Kidney tubule cell (primary cell): ENCODE measurements at places on chromosomes 5 and 9.

DNA sequence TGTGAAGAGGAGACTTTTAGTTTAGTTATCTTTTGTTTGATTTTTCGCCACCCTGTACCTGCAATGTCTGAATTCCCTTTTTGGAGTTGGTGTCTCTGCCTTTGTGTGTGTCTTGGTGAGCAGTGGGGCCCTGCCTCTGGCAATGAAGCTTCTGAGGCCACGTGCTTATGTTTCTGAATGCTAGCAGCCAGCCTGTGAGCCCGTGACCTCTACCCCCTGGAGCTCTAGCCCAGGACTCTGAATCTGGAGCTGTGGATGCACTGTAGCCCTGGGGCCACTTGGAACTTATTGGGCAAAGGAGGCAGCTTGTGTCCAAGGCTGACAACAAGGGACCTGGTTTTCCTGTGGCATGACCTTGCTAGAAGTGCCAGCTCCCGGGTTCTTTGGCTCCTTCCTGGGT is 19.4 kb downstream of the ENTREP1 start:
- no peak for DNase-seq

GRCh38 chr5:155954701-155955445 is 372.1 kb upstream of the SGCD start:
- DNase-seq: peak; percentile 69

DNA sequence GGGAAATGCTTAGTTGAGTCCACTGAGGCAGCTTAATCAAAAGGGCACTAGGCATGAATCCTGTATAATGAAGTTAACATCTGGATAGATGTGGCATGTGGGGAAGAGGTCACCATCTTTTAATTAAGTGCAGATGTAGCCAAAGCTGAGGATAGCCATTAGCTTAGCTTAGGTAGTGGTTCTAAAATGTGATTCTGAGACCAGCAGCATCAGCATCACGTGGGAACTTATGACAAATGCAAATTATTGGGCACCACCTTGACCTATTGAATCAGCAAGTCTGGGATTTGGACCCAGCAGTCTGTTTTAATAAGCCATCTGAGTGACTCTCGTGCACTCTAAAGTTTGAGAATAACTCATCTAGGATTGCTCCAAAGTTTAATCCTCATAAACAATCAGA is 63.8 kb downstream of the SNCAIP start:
- no peak for DNase-seq

DNA sequence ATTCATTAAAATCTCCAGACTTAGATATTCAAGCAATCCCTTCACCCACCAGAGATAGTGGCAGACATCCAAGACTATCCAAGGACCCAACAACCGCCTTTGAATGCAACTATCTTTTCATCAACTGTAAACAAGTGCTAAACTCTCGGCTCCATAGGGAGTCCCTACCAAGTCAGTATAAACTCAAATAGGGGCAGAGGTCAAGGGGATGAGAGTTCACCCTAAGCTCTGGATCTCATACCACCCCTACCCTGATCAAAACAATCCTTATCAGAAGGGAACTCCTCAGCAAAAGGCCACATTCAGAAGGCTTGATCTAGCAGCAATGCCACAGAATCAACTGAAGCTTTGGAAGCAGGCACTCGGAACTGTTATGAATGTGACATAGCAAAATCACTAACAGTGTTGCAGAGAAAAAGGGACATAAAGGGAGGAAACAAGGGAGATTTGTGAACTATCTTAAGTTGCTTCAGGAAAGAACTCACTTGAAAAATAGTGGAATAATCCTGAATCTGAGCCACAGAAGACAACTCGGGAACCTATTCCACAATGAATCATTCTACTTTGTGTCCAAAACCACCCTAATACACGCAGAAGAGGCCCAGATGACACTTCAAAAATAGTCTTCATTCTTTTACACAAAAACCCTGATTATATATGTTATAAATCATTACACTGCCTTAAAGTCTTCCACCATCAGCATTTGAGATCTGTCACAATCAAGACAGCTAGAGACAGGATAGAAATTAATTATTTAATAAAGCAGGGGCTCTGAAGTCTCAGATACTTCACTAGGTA is 49.8 kb downstream of the NR6A1 start:
- no peak for DNase-seq

- no peak for DNase-seq
These were observed 224.2 kb downstream of the SNX18 start for GRCh38 chr5:54741711-54742110.

DNA sequence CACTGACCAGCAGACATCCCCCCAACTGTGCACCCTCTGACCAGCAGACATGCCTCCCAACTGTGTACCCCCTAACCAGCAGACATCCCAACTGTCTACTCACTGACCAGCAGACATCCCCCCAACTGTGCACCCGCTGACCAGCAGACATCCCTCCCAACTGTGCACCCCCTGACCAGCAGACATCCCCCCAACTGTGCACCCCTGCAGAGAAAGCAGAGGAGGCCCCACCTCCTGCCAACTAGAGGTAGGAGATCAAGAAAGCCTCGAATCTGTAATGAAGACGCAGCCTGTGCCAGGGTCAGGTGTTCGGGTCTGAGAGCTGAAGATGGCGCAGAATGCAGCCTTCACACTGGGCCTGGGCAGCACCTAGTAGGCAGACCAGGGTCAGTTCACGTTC is 29.8 kb upstream of the NSMF start:
- no peak for DNase-seq

DNA sequence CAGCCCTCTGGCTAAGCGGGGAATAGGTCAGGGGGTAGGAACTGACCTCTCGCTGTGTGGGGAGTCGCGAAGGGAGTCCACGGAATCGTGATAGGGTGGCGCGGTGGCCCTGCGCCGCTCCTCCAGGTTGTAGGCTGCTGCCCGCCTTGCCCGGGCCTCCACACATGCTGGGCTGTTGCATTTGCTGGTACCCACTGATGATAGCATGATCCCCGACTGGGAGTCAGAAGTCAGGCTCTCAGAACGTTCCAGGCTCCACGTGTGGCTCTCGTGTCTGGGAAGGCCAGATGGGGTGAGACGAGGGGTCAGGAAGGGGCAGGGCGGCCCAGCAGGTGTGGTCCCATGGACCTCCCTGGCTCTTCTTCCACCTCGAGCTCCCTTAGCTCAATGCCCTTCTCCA is 56.0 kb downstream of the PSD2 start:
- no peak for DNase-seq

DNA sequence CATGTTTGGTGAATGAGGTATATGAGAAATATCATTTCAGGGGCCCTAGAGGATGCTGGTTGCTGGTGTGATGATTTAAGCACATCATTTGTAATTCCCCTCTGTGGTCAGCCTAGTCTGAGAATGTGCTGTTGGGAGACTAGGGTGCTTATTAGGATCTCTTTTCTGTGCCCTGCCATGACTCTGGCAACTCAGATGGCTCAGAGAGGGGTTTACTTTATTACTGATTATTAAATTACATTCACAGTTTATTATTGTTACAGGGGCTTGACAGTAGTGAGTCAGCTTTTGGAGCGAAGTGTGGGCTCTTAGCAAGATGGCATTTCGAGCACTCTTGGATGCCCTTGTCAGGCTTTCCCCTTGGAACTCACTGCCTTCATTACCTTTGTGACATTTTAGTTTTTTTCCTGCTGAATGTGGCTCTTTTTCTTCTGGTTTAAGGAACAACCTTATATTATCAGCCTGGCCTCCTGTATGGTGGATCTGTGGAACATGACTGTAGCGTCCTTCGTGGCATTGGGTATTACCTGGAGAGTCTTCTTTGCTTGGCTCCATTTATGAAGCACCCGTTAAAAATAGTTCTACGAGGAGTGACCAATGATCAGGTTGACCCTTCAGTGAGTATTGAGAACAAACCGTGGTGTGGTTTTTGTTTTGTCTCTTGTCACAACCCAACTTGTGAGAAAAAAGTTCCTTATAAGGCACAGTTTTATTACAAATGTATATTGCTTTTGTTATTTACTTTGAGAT is 33.8 kb downstream of the RCL1 start:
- no peak for DNase-seq

DNA sequence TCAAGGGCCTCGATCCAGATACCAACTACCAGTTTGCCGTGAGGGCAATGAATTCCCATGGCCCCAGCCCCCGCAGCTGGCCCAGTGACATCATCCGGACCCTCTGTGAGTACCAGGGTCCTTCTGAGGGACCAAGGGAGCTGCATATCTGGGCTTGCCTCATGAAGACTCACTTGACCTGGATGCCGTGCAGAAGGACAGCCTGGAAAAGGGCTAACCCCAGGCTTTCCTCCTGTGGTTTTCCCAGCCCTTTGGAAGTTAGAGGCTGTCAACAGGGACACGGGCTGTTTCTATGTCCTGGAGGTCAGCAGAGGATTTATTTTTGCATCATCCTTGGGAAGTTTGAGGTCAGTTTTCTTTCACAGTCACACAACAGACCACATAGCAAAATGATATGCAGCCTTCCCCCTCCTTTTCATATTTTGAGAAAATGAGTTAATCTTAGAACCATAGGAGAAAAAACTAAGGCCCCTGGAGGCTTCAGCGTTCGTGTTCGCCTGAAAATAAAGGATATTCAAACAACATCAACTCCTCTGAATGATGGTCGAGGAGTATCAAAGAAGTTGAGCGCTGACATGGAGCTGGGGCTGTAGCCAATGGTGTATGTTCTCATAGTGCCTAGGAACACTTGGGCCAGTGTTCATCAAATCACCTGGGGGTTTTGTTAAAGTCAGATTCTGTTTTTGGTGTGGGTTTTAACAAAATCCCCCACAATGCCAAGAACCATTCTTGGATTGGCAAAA is 112.2 kb downstream of the EGFLAM start:
- DNase-seq: no peak

- DNase-seq: no peak
These were observed 78.1 kb downstream of the DAP start for GRCh38 chr5:10682801-10683525.

- no peak for DNase-seq
These were observed 82.0 kb downstream of the ADGRV1 start for GRCh38 chr5:90640484-90641059.

- DNase-seq: no peak
These were observed 652.2 kb upstream of the RGMB start for GRCh38 chr5:98121036-98121936.

DNA sequence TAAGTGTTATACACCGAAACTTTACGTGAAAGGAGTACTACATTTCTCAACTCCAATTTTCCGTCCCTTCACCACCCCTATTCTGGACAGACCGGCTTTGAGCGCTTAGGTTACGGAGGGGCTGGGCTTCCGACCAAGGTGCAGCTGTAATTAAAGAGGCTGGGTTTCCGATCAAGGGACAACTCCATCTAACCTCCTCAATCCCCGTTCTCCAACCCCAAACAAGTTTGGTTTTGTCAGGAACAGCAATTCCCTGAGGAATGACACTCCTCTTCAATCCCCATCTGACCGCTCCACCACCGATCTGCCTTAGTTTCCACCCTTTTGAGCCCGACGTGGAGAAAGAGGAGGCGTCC is 577 bp downstream of the TUT7 start:
- DNase-seq: no peak

DNA sequence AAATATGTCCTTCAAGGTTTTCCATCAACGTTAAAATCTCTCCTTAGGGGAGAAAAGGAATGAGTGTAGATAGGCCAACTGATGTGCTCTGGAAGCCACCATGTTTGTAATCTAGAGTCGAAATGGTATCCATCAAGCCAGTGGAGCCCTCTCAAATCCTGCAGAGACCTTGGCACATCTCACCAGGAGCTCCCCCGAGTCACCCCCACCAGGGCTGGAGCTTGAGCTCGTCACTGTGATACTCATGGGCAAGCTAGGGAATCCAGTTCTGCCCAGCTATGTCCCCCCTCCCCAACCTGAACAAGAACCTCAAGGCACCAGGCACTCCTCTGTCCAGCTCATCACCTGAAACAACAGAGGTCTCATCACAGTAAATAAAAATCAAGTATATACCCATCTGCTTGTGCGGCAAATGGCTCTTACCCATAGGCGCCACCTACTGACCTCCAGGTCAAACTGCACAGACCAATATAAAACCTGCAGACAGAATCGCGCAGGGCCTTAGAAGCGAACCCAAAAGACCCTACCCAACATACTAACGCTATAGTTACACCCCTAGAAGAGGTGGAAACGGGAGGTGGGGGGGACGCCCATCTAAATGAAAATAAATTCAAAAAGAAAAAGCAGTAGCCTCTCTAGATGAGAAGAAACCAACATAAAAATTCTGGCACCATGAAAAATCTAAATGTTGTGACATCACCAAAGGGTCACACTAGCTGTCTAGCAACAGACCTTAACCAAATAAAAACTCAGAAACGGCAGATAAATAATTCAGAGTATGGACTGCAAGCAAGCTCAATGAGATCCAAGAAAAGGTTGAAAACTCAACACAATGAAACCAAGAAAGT is 75.0 kb downstream of the TTC39B start:
- DNase-seq: peak; percentile 47

DNA sequence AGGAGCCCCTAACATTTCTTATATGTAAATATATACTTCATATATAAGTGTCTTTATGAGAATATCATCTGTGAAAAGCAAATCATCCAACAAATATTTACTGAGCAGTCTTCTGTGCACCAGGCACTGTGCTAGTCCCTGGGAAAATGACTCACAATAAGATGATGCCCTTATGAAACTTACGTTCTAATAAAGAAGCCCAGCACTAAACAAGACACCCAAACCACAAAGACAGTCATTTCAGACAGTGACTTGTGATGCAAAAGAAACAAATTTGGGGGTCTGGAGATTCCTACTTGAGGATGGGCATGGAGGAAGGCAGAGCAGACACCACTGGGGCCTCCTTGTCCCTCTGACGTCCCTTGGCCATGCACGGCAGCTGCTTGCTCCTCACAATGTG is 30.6 kb upstream of the PPP1R2B start:
- DNase-seq: no peak

DNA sequence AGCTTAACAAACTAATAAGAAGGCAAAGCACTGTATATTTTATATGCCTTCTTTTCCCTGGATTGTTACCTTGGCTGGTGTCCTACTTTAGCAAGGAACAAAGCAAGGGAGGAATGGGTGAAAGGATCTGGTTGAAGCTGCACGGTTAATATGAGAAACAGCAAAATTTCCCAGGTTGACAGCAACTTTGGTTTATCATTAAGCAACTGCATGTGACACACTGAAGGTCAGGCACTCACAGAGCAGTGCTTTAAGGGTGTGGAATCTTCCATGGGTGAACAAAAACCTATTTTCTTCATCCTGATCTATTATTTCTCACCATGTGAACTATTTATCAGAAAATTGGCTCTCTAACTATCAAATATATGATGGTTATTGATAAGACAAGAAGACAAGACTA is 109.0 kb upstream of the ATP10B start:
- DNase-seq: peak; percentile 38

DNA sequence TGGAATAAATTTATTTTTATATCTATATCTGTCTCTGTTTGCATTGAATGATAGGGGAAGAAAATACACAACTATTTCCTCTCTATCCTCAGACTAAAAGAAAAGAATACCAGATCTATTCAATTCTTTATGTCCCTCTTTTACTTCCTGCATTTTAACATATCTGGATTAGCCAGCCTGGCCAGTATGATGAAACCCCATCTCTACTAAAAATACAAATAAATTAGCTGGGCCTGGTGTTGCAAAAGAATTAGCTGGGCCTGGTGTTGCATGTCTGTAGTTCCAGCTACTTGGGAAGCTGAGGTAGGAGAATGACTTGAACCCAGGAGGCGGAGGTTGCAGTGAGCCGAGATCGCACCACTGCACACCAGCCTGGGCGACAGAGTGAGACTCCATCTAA is 182.0 kb downstream of the LURAP1L start:
- no peak for DNase-seq
